ACHN (cell line): ENCODE measurements at places on chromosomes 4 and X.

DNA sequence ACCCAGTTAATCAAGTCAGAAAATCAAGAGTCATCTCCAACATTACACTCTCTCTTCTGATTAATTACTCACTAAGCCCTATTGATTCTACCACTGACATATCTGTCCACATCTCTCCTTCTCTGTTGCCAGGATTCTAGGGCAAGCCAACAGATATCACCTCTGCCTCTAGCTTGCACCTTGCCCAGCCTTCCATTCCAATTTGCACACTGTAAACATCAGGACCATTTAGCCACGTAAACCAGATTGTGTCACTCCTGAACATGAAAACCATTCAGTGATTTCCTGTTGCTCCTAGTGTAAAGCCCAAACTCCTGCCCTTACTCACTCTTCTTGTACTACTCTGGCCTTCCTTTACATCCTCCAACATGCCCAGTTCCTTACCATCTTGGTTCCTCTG lies 68.0 kb upstream of the PLS3 start:
- DNase-seq, result no peak

DNA sequence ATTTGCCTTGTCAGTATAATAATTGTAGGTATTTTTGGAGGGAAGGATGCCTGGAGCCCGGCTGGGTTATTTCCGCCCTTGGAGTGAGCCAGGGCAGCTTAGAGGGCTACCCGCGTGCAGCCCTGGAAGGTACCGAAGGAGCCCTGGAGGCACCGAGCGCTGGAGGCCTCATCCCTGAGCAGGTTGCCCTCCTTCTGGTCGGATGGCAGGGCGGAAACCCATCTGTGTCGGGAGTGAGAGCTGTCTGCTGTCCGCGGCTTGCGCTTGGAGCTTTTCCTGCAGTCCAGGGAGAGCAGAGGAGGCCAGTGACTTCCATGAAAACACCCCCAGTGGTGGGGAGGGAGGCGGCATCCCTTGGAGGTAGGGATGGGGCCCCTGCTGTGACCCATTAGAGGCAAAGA lies 122.1 kb downstream of the TBL1X start:
- no peak for DNase-seq

DNA sequence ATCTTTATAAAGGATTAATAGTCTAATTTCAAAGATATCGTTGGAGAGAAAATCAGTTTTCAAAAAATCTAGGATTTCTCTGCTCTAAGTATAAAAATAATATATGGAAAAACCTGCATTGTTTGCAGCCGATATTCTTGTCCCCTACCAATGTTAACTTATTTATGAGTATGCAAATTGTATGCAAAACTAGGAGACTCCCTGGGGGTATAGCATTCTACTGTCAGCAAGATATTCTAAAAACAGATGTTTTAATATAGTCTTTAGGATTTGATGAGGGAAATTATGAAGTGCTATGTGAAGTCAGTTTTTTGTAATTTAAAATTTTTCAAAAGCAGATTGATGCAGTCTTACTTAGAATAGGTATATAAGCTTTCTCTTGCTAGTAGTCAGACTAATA lies 40.9 kb downstream of the GK2 start:
- DNase-seq, result no peak

GRCh38 chr4:147571036-147571770 lies 46.0 kb upstream of the TMEM184C start:
- DNase-seq, result no peak

GRCh38 chrX:11558972-11559371 lies 106.7 kb downstream of the ARHGAP6 start:
- peak; percentile 4 for DNase-seq

GRCh38 chr4:27412613-27413012 lies 552.0 kb downstream of the STIM2 start:
- DNase-seq, result no peak

DNA sequence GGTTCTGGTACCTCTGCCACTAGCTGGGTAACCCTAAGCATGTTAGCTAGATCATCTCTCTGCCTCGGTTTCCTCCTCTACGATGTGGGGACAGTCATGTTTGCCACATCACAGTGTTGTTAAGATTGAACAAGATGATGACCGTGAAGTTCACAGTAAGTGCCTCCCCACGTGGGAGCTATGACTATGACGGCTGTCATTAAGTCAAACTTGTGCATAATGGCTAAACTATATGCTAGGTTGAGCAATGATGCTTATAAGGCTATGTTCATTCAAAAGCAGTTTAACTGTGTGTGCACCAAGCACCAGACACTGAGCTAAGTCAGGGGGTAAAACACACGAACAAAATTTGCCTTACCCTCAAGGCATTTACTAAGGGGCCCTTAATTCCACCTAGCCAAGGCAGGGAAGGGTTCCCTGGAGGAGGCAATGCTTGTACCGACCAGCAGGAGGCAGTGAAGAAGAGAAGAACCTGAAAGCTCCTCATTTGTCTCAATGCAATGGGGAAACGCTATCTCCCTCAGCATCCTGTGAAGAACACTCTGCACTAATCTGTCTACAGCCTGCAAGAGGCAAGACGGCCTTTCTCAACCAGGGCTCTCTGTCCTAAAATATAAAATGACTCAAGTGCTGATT lies 52.9 kb downstream of the MAP7D2 start:
- DNase-seq, result no peak

DNA sequence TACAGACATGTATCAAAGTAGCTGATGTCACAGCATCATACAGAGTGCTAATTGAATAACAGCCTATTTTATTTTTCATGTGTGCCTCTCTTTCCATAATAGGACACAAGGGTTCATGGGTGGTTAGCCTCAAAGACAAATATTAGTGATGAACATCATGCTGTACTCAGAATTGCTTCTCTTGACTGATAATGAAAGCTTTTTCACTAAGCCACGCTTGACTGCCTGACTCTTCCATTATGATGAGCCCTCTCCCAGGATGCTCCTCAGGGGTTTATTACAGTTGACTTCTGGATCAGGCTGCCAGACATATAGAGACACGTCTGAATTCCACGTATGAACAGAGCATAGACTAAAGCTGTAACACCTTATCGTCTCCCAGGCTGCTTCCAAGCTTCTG lies 2757.5 kb downstream of the PCDH7 start:
- no peak for DNase-seq

GRCh38 chr4:182969651-182970279 lies 52.6 kb upstream of the DCTD start:
- no peak for DNase-seq

GRCh38 chrX:136647677-136648360 lies at the start of gene CD40LG:
TSS of gene CD40LG (plus strand) at chrX:136648158. CDS start at chrX:136648249, 91 bp downstream.
- DNase-seq, result no peak

DNA sequence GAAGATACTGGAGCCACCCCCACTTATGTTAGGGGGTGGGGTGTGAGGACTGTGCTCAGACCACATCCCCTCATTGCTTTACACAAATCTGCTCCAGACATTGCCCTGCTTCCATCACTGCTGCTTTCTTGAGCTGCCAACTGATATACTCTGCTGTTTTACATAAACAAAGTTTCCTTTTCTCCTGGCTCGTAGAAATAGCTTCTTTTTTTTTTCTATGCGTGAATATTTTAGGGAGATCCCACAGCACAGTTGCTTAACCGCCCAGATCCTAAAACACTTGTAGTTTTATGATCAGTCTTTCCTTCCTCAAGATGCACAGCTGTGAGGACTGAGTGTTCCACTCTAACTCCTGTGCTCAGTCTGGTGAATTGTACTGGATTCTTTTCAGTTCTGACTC lies 768.4 kb downstream of the PCDH18 start:
- DNase-seq, result no peak

- no peak for DNase-seq
These were observed 349.6 kb upstream of the FTHL17 start for GRCh38 chrX:31421441-31421840.

DNA sequence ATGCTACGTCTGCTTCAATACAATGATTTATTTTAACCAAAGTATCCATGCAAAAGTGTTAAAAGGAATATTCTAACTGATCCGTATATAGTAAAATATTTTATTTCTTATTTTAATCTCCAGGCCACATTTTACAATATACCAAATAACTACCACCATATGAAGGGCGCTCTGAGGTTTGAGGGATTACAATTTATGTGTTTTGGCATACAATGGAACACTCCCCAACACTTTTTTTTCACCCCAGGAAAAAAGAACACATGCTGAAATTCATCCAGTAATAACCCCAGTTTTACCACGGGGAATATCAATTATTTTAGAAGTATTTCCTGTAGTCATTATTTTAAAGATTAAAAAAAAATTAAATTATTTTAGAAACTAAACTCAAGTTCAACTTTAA lies 65.4 kb downstream of the APBB2 start:
- DNase-seq, result no peak

- DNase-seq, result no peak
These were observed 5.8 kb downstream of the BMP2K start for GRCh38 chr4:78781924-78782323.

DNA sequence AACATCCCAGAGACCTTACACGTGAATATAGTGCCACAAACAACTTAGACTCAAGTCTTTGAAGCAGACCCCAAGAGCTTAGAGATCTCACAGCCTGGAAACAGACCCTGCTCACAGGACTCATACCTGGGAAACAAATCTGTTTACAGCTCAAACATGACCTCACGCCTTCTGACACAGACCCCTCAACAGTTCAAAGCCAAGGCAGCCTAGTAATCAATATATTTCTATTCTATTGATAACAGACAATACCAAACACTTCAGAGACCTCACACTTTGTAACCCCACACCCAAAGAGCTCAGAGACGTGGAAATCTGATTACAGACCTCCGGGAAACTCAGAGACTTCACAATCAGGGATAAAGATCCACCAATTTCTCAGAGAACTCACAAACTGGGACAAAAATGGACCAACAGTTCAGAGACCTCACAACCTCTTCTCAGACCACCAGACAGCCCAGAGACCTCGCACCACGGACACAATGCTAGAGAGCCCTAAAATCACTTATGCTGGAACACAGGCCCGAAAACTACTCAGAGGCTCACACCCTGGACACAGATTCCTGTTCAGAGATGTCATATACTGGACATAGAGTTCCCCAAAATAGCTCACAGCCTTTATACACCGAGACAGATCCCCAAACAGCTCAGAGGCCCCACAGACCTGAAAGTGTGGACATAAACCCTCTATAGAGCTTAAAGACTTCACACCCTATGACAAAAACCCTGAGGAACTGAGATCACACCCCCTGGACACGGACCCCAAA lies 14.8 kb downstream of the SUV39H1 start:
- no peak for DNase-seq

- no peak for DNase-seq
These were observed 167.8 kb downstream of the ZNF330 start for GRCh38 chr4:141388481-141388880.

DNA sequence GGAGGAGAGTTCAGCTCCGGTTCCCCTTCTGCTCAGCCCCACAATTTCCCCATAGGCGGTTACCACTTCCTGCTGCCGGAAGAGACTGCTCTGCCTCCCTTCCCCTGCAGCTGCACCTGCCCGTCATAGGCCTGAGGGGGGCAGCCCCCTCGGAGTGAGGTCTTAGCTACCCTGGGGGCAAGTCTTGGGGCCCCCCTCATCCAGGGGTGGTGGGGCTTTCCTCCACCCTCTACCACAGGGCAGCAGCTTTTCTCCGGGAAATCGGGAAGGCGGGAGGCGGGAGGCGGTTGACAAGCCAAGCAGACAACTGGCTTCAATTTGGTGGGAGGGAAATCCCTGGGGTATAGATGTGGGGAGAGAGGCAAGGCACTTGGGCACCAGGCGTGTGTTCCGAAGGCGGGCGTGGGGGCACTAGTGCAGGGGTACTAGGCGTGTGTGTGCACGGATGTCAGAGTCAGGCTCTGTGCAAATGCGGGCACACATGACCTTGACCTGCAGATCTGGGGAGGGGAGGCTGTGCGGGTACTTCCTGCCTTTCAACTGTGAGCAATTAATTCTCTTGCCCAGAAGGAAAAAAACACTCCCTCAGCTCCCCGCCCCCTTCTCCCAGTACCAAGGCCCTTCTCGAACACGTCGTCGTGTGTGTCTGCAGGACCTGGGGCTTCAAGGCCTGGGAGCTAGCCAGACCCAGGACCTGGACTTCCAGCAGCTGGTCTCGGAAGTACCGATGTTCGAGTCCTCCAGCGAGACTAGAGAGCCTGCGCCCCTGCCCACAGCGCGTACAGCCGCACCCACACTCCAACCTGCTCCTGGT lies 1.0 kb upstream of the ARHGAP4 start:
- DNase-seq, result no peak

DNA sequence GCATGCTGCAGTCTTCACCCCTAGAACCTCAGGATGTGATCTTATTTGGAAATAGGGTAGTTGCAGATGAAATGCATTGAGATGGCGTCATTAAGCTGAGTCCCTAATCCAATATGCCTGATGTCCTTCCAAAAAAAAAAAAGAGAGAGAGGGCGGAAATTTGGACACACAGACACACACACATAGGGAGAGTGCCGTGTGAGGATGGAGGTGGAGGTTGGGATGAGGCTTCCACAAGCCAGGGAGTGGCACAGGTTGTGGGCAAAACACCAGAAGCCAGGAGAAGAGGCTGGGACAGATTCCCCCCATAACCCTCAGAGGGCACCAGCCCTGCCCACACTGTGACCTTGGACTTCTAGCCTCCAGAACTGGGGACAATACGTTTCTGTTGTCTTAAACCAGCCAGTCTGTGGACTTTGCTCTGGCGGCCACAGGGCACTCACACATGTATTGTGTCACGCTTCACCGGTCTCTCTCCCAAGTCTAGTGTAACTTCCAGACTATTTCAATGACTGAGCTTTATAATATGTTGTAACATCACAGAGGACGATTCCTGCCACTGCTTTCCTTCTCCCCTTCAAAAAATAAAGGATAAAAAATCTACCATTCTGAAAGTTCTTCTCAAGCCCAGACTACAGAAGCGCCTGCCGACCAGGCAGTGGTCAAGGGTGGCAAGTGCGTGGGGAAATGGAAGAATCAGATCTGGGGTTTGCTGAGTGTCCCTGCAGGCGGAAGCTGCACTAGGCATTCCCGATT lies 35.8 kb upstream of the MAN2B2 start:
- DNase-seq, result no peak

- DNase-seq, result no peak
These were observed 352.8 kb downstream of the MAPK10 start for GRCh38 chr4:86007042-86007441.

GRCh38 chr4:66649236-66649635 lies 896.1 kb downstream of the CENPC start:
- no peak for DNase-seq

- no peak for DNase-seq
These were observed 345.9 kb downstream of the PACRGL start for GRCh38 chr4:21046141-21046540.

- DNase-seq, result no peak
These were observed 6.3 kb downstream of the SFRP2 start for GRCh38 chr4:153782581-153782980.
